ENCODE measurements at places on chromosomes 6 and 20.

DNA sequence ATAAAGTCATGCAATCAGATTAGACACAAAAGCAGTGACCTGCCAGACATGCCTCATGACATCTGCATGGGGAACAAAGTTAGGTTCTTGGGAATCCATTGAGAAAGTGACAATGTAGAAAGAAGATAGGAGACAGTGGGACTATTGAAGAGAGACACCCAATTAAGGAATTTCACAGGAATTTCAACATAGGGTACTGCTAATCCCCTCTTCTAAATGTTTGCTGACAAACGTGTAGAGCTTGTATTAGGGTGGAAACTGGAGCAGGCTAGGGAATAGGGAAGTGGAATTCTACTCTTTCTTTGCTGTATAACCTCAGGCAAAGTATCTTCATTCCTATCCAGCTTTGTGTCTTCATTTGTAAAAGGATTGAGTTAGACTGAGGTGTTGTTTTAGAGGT lies 409.4 kb upstream of the SASH1 start:
- no peak for DNase-seq

DNA sequence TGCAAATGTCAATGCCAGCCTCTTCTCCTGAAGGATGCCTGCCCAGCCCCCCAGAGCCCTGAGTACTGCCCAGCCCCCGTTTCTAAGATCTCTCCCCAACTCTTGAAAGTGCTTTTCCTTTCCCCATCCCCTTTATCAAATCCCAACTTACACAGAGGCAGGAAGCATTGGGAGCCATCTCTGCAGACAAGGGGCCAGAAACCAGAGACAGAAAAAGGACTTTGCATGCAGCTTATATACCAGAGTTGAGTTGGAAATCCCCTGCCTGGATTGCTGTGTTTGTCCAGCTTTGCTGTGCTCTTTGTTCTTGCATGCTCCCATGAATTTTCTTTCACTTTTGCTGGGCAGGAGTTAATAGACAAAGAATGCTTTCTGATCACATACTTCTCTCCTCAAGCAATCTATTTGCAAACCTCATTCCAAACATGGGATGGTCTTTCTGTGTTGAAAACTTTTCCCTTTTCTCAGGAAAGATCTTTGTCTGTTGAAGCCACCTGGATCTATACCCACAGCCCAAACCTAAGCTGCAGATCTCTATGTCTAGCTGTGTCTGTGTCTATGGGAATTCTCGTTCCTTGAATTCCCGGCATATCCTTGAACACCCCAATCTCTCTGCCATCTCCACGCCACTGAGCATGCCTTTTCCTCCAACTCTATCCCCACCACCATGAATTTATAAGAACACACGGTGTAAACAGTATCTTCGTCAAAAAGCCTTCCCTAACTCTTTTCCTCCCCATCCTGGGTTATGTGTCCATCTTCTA lies at the start of gene UBD:
UBD (minus strand) TSS at position 209 of the 764 bp plus-strand sequence; CDS start at position 178, 31 bp downstream.
- no peak for DNase-seq

DNA sequence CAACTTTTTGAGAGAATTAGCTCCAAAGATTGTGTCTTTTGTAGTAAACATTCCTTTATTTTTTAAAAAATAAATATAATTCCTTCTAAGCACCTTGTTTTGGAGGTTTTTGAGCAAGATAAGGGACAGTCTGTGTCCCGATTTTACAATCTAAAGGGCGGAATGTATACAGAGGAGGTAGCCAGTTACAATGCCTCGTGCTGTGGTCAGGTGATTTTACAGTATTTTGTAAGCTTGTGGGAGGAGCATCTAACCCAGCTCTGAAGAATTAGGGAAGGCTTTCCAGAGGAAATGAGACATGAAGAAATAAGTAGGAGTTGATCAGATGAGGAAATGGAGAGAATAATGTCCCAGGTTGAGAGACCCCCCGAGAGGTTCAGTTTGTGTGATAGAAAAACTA lies 1.3 kb downstream of the HINT3 start:
- peak; percentile 18 for DNase-seq

DNA sequence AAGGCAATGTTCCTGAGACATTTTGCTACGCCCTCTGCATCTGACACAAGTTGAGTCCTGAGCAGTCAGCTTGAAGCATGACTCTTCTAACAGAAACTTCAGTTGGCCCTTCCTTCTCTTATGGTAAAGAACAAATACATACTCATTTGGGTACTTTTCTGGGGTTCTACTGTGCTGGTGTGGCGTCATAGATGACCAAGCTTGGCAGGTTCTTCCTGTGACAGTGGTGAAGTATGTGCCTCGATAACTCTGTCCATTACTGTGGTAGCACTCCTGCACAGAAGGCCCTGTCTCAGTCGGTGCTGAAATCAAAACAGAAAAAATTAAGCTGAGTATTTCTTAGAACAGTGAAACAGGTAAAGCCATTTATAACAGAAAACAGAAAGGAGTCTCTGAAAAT lies 152.5 kb downstream of the SLC22A3 start:
- no peak for DNase-seq

GRCh38 chr20:37290158-37290810 lies 829 bp downstream of the MANBAL start:
- DNase-seq = no peak

DNA sequence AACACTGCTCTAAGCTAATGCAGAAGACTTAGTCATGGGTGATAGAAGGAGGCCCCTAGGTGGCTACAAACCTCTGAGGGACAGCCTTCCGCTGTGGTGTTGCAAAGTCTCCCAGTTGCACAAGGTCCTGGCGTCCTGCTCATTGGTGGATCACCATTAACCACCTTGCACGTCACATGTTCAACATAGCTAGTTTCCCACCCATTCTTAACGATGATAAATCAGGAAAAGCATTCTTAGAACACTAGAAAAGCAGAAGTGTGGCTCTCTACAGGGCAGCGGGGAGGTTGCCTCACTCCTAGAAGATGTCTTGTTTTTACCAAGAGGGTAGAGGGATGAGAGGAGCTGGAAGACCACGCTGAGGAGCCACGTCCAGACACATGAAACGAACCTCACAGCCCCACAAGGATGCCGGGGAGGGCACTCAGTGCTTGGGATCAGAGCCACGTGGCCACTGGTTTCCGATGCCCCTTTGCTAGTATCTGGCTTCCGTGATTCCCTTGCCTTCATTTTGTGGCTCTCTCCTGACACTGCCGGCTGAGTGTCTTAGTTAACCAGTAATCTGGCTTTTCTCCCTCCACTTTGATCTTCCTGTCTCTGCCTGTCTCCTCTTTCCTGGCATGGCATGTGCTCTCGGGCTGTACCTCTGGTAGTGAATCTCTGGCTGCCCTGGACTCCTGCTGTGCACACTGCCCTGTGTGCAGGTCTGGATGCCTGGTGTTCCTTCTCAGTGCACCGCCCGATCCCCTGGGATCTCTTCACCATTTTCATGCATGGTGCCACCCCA lies 91.4 kb upstream of the NEDD9 start:
- DNase-seq = peak; percentile 36

- no peak for DNase-seq
Measured at GRCh38 chr6:143746202-143747119, 68.7 kb downstream of the PHACTR2 start.

DNA sequence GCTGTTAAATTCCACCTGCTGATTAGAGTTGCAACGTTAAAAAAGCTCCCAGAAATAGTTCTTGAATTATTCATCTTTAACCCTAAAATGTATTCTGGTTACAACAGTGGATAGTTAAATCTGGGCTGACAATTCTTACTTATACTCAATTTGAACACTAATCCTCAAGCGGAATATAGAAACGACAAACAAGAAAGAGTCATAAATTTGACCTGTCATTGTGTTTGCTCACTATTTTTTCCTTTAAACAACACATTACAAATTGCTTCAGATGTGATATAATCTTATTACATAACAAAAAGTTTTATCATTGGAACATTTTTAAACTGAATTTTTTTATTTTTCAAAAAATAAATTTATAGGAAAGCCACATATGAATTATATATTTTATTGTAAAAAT lies 104.5 kb upstream of the RNF217 start:
- no peak for DNase-seq

DNA sequence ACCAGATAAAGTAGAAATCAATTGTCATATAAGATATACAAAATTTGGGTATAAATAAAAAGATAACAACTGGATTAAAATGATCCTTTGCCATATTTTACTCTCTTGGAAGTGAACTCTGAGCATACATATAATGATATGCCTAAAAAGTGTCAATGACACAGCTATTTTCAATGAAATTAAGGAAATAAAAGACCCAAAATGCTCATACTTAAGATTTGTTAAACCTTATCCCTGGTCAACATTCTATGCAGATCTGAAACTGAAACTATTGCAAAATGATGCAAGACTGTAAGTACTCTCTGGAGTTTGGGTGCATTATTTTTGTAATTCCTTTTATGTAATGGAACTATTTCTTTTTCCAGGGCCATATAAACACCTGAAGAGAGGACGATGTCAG lies 119.0 kb upstream of the SGK1 start:
- peak; percentile 18 for DNase-seq

- no peak for DNase-seq
Measured at GRCh38 chr6:170144571-170145271, 146.2 kb downstream of the DLL1 start.

DNA sequence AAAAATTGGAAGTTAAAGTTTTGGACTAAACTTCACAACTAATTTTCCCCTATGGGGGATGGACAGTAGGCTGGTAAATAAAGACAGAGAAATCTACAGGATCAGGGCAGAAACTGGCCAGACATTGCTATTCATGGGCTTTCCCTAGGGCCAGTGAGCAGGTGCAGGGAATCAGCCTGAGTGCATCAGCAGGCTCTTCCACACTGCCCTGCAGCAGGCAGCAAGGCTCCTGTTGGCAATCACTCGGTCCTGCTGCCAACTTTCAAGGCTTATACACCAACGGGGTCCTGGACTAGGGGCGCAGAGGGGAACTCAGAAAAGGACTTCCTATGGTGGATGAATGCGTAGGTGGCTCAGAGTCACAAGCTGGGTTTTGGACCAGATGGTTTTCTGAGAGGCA lies 59.8 kb upstream of the NHSL1 start:
- no peak for DNase-seq

GRCh38 chr6:15308435-15309213 lies 62.8 kb downstream of the JARID2 start:
- DNase-seq = no peak

DNA sequence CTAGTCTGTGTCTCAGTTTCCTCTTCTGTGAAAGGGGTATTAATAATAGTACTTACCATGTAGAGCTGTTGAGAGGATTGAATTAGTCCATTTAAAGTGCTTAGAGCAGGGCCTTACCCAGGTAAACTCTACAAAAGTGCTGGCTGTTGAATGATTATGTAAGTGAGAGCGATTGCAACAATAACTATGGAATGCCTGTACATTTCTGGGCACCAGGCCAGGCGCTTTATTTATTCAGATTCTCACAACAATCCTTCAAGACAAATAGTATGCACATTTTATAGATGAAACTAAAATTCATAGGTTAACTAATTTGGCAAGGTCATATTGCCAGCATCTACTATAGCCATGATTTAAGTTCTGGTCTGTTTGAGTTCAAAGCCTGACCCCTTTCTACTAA lies 78.3 kb upstream of the MMS22L start:
- no peak for DNase-seq

DNA sequence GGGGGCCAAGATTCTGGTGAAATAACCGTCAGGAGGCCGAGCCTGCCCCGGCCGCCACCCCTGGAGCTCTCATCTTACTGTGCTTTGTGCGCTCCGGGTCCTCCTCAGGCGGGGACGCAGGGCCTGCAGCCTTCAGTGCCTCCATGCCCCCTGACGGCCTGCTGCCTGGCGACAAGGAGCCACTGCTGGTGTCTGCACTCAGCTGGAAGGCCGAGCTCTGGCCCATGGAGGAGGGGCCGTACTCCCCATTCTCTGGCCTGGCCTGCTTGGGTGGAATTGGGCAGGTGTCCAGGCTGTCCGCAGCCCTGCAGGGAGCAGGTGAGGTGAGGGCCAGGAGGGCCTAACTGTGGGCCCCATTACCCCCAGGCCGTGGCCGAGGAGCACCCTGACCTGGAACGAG lies 5.3 kb downstream of the ZNF512B start:
- no peak for DNase-seq

DNA sequence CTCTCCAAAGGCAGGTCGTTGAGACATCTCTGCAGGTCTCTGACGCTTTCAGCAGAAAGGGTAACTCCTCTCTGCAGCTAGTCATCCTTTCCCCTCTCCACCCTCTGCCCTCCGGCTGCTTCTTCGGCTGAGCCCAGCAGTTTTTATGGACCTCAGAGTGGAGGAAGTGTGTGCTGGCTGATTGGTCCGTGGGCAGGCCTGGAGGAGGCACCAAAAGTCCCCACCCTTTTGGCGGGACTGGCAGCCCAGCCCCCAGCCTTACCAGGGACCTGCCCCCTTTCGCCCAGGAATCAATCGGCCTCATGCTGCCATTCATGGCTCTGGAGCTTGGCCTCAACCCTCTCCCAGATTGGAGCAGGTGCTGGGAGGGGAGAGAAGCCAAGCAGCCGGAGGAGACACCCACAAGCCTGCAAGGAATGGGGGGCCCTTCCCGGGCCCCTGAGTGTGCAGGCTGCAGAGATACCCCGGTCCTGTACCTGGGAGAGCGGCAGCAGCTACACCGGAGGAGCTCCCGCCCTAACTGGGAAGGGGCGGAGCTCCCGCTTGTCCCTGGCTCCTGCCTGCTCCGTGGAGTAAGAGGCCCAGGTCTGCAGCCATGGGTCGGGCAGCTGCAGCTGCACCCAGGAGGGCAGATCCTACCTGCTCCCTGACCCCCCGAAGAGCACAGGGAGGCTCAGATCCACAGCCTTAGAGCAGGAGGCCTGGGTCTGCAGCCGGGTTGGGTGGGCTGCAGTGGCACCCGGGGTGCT lies 170.3 kb upstream of the SOX4 start:
- no peak for DNase-seq

Measured in CD4-positive, alpha-beta T cell treated with Interleukin-17A for 1 hour (primary cell).